Cortex of kidney (tissue), 1 donor: ENCODE measurements at places on chromosomes 13 and 19.

GRCh38 chr13:109743706-109744453 lies 42.5 kb downstream of the IRS2 start:
- DNase-seq: no peak

GRCh38 chr19:1766800-1767352 lies 13.6 kb downstream of the ONECUT3 start:
- no peak for DNase-seq

DNA sequence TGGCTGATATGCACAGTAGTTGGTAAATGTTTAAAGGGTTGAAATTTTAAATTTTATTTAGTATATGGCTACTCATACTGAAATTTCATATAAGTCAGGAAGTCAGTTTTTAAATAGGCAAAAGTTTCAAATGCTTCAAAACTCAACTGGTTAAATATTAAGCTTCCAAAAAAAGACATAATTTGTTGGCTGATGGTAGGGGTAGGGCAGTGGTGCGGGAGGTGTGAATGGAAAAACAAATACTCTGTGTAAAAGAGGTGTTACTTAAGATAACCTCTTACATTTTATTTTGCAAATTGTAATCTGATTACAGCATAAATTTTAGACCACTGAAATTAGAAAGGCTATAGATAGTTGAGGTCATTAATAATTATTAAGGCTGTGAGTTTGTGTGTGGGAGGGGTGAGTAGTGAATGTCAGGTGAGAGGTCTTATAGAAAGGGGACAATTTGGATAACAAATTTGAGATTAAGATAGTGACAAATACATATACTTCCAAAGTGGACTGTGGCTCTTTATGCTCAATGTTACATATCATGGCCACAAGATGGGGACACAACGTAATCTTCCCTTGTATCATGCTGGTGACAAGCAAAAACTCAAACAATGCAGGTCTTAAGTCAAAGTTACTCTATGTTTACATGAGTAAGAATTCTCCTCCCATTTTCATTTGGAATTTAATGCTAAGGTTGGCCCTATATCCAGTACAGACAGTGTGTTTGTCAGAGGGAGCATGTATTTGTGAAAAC lies 36.6 kb upstream of the OXGR1 start:
- DNase-seq: no peak

GRCh38 chr13:51955816-51956603 lies 55.2 kb downstream of the ATP7B start:
- no peak for DNase-seq

- no peak for DNase-seq
Measured at GRCh38 chr13:113864273-113864890, 506 bp upstream of the GAS6 start.

DNA sequence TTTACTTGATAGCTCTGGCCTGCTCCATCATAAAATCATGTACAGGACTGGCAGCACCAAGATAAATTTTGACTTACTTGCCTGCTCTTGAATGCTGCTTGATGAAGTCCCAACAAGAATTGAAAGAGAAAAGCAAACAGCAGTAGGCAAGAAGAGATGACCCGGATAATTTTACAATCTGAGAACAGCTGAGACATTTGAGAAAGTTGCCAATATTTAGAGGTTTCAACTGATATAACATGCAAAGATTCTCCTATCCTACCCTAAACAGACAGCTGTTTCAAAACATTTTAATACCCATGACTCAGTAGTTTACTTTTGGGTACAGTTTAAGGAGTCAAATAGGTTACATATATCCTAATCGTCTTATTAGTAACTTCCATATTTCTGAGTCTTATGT lies 5.9 kb downstream of the FRY start:
- DNase-seq: no peak

DNA sequence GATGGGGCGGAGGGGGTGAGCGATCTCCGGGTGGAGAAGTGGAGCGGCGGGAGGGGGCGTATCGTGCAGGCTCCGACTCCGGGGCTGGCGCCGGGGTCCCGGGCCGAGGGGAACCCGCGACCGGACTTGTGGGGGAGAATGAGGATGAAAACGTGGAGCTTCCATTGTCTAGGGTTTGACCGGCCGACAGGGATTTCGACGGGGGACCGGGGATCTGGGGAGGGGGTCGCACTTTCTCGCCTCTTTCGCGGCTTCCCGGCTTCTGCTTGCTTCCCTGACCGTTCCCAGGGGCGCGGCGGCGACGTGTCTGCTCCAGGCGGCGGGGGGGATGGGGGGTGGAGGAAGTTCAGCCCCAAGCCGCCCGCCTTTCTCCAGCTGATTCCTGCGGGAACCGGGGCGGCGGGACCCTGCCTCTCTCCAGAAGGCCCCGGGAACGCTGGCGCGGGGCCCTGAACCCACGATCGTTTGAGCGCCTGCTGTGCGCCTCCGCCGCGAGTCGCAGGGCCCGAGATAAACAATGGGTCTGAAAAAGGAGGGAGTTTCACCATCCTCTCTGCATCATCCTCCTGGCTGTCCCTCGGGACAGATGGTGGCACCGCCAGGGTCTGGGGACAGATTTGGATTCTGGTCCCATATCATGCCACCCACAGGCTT lies 790 bp downstream of the TPM4 start:
- no peak for DNase-seq

DNA sequence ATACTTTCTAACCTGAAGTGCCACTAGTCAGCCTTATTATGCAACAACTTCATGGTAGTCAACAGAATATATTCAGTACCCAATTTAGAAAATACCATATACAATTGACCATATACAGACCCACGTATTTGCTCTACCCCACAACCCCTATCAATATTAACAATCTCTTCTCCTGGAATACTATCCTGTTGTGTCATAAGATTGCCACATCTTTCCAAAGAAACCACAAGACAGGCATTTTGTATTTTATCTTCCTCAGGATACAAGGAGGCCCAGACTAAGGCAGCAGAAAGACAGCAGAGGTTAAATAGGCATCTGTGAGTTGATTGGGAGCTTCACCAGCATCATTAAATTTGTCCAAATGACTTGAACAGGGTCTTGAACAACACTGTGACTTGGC lies 4.5 kb downstream of the SPART start:
- DNase-seq: no peak

GRCh38 chr13:110363010-110363409 lies 55.9 kb downstream of the COL4A2 start:
- no peak for DNase-seq

DNA sequence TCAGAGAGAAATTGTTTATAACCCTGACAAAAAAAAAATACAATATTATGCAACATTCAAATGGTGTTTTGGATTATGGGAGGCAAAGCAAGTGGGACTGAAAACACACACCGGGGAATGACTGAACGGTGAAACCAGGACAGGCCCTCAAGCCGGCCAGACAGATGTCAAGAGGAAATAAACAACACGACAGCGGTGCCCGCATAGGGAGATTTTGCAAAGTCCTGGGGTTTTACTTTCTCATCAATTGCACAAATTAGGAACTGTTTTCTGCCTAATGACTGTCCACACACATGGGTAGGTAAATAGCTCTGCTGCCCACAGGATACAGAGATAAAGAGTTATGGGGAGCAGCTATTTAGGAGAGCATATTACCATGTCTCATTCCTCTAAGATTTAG lies 134.5 kb downstream of the IRS2 start:
- no peak for DNase-seq

GRCh38 chr13:66830940-66831716 lies 399.0 kb downstream of the PCDH9 start:
- DNase-seq: no peak

- no peak for DNase-seq
Measured at GRCh38 chr19:17555929-17556813, 722 bp downstream of the COLGALT1 start.

DNA sequence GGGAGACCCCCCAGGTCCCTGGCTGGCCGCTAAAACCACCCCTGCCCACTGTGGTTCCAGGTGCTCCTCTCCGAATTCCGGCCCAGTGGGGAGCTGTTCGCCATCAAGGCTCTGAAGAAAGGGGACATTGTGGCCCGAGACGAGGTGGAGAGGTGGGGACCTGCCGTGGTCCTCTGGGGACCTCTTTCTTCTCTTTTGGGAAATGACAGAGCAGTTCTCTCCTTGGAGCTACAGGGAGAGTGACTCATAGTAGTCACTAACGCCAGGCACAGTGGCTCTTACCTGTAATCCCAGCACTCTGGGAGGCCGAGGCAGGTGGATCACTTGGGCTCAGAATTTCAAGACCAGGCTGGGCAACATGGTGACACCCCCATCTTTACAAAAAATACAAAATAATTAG lies 7.3 kb downstream of the PTGER1 start:
- no peak for DNase-seq

- no peak for DNase-seq
Measured at GRCh38 chr13:85095418-85096272, 703.6 kb downstream of the SLITRK6 start.

DNA sequence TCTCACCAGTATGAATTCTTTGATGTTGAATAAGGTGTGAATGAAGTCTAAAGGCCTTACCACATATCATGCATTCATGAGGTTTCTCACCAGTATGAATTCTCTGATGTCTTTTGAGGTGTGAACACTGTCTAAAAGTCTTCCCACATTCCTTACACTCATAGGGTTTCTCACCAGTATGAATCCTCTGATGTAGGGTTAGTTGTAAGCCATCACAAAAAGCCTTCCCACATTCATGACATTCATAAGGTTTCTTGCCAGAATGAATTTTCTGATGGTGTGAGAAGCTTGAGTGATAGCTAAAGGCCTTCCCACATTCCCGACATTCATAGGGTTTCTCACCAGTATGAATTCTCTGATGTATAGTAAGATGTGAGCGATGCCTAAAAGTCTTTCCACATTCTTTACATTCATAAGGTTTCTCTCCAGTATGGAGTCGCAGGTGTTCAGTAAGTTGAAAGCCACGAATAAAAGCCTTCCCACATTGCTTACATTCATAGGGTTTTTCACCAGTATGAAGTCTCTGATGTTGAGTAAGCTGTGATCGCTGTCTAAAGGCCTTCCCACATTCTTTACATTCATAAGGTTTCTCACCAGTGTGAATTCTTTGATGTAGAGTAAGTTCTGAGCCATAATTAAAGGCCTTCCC lies 27.7 kb downstream of the ZNF461 start:
- no peak for DNase-seq

DNA sequence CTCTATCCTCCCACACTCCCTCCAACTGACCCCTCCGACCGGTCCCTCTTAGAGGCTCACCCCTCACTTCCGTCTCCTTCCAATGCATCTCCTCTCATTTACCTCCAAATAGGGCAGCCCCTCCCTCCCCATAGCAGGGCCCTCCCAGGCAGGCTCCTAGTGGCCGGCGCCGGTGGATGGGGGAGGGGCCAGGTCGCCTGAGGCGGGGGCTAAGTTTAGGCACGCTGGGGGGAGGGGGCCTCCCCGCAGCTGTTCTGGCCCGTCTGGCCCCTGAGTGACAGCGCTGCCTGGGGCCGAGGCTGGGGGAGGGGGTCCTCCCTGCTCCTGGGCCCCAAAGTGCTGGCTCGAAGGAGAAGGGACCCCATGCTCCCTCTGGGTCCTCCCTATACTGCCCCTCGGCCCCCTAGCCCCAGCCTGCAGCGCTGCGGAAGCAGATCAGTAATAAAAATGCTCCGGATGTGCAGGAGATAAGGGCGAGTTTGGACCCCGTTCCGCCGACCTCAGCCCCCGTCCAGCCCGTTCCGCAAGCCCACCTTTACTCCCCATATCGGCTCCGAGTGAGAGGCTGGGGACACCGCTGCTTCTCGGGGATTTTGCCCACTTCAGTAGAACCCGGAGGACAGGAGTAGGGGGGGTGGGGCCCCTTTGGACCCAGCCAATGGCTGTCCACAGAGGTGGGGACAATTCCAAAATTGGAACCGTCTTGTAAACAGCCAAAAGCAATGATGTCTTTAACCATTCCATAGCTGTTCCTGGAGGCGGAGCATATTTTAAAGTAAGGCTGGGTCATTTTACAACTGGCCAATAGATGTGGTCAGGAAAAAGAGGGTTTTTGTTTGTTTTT lies 4.0 kb downstream of the RTN2 start:
- DNase-seq: no peak

DNA sequence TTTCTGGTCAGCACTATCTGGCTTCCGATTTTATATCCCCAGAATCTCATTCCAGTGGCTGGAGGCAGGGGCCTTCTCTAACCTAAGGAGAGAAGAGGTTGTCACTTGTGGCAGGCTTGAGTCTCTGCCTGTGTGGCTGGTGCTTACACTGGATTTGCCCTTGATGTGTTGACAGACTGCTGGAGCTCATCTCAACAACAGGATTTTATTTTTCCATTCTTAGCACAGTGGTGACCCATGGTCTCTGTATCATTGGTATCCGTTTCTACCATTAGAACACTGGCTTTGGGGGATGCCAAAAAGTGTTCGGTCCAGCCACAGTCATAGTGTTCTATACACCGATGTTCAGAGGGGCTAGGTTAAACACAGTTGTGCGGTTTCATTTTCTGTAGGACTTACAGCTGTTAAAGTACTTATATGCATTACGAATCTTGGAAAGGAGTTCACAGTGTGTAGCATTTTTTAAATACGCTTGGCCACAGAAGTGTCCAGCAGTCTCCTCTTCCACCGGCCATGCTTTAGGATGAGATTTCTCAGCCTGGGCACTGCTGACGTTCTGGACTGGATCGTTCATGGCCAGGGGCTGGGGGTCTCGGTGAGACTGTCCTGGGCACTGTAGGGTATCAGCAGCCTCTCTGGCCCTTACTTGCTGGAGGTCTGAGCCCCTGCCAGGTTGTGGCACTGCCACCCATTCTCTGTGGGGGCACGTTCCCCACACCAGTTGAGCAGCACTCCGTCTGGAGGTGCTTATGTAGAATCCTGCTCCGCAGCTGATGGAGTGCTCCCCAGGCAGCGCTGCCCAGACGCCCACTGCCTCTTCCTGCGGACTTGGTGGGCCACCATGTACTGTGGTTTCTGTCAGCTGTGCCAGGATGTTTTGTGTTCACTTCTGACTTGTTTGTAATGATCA lies 41.4 kb upstream of the TEX29 start:
- no peak for DNase-seq

- DNase-seq: no peak
Measured at GRCh38 chr13:28097503-28097902, 2.9 kb downstream of the FLT3 start.

DNA sequence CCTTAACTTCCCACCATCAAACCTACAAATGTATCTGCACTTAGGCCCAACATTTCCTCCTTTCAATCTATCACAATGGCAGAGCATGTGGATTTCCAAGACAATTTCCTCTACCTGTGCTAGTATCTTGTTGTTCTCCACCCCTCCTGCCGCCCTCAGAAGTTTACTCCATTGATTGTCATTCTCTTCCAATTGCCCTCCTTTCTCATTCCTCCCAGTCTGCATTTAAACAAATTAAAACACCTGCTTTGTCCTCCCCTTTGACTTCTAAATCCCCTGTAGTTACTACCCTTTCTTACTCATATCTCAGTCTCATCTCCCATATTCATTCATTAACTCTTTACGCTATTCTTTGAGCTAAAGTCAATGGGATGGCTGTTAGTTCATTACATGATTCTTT lies 370.6 kb downstream of the DIAPH3 start:
- no peak for DNase-seq

DNA sequence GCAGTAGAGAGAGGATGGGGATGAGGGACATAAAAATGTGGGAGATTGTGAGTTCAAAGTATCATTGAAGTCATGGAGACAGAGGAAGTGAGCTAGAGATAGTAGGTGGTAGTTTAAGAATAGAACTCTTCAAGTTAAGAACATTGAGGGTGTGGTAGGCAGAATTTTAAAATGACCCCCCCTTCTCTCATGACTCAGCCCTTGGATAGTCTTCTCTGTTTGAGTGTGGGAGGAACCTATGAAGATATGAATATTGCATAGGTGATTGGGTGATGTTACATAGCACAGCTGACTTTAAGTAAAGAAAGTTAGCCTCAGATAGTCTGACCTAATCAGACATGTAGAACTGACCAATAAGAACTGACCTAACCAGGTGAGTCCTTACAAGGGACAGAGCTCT lies 418.6 kb downstream of the FOXO1 start:
- DNase-seq: no peak

- DNase-seq: no peak
Measured at GRCh38 chr13:43483930-43484329, 302.8 kb downstream of the ENOX1 start.
